CD4-positive, alpha-beta T cell treated with Interleukin-6 at 100 ng/mL for 8 hours (primary cell): ENCODE measurements at places on chromosomes 13 and 19.

GRCh38 chr13:28955264-28955966 lies 135.3 kb downstream of the MTUS2 start:
- no peak for DNase-seq

DNA sequence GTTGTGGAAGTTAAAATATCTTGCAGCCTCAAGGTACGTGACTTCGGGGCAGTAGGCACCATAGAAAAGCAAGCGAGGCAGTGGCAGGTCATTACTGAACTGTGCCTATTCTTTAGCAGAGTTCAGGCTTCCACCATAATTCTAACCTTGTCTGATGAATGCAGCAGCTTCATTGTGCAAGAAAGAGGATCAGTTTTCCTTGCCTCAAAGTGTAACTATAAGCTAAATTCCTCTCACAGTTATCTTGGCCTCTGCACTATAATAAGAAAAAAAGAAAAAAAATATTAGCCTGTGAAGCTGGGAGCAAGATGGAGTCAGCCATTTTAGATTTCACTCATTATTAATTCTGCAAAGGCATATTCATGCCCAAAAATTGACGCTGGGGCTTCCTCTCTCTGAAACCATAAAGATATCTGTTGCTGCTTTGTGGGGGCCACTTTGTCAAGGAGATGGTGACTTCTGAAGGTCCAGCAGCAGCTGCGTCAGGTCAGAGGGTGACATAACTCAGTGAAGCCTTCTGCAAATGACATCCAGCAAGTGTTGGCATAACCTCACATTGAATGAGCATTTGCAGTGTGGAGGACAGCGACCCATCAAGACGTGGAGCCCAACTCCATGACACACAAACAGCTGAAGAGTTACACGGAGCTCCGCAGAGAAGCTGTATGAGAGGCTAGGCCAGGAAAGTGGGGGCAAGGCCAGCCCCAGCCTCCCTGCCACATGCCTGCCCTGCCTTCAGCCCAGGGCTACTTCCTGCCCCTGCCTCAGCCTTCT lies 23.1 kb upstream of the SACS start:
- DNase-seq: no peak

DNA sequence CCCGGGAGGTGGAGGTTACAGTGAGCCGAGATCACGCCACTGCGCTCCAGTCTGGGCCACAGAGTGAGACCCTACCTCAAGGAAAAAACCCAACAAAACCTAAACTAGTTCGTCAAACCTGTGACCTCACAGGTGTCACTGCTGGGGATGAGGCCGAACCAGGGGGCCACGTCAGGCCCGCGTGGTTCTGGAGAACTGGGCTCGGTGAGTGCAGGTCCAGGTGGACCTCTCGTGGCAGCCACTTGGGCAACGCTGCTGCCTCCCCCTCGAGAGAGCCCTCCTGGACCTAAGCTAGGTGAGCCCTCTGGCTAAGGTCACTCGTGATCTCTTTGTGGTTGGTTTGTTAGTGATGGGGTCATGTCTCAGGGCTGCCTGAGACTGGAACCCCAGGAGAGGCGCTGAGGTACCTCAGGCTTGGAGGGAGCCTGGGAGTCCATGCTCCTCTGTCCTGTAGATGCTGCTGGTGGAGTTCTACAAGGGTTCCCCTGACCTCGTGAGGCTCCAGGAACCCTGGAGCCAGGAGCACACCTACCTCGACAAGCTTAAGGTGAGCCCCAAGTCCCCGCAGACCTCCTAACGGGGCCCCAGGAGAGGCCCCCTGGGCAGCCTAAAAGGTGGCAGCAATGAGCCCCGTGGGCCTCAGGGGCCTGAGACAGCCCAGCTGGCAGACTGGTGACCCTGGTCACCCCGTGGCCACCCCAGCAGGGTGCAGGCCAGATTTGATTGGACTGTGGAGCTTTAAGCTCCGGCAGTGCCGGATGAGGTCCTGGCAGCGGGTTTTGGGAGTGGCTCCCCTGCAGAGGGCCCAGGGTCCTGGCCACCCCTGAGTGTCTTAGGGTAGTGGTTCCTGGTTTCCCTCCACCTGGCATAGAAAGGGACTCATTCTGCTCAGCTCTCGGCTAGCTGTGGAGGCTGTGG lies 15.6 kb downstream of the MPND start:
- no peak for DNase-seq

DNA sequence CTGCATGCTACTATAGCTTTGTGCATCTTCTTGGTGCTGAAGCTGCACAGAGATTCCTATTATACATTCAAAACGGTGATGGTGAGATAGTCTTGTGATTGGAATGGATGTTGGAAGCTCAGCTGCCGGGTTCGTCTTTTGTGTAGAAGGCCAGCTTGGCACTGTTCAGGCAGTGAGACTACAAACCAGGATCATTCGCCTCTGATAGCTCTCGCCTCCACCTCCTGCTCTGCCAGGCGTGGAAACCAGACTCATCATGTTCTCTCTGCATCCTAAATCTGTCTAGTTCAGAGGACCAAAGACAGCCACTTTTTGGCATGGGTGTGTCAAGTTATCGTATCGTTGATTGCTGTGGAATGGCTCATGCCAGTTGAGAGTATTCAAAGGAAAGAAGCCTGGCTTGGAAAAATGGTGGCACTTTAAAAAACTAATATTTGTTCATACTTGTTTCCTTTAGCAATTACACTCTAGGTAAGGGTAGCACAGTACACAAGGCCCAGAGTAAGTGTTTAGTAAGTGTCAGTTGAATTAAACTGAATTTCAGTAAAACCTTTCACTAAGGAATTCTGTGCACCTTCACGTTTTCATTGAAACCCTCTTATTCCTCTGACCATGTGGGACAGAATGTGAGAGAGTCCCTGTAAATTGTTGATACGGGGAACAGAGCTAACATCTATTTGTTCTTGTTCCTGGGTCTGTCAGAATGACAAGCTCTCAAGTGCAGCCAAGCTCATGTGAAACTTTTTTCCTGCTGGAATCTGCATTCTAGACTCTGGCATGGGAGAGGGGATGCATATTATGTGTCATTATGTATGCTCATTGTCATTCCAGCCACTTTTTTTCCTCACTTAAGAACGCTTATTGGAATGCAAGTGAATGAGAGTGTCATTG lies 69.8 kb downstream of the DPY19L3 start:
- DNase-seq: no peak

DNA sequence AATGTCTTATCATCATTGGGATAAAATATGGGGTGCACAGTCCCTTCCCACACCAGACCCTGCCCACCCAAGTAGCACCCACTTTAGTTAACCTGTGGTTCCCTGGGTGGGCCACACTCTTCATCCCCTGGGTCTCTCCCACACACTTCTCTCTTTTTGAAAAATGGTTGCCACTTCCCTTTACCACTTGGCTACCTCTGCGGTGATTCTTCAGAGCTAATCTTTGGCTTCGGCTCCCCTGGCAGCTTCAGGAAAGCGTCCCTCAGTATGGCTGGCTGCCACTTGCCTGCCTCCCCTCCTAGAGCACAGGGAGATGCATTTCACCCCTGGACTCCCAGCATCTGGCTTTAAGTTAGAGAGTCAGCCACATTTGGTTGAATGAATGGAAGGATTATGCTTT lies 18.2 kb downstream of the CCNA1 start:
- no peak for DNase-seq

DNA sequence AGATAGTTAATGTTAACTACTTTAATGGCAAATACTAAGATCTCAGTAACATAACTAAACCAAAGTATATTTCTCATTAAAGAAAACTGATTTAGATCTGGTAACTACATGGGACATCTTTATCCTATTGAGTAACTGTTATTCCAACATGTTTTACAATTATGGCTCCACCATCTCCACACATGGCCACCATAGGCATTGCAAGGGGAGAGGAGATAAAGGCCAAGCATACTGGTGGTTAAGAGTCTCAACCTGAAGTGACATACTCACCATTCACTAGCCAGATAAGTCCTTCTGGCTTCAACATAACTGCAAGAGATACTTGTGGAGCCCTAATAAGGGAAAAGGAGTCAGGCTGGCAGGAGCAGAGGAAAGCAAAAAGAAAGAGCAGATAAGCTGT lies 1586.4 kb upstream of the SPRY2 start:
- no peak for DNase-seq

DNA sequence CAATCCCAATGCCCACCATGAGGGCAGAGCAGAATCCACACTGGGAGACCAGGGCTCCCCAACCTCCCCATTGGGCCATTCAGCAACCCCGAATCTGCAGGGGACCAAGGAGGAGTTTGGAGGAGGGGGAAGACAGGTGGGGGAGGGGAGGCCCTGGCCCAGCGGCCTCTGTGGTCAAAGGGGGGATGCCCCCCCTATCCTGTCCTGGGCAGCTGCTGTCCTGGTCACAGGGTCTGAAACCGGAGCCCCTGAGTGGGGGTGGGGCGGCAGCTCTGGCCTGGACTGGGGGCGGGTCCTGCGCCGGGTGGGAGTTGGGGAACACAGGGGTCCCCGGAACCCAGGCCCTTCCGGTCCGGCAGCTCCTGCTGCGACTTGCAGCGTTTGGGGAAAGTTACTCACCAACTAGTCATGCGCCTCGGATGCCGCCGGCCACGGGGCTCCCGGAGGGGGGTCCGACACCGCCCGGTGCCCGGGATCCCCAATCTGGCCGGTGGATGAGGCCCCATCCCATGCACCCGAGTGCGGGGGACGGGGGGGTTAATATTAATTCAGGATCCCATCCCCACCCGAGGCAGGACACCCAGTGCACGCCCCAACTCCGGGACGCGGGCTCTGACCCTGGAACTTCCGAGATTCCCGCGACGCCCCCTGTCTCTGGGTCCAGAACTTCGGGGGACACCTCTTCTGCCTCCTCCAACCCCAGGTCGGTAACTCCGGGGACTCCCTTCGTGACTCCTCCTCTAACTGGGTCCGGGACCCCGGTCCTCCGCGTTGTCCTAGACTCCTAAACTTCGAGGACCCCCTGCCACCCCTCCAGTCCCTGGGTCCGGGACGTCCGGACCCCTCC lies 872 bp downstream of the HOMER3 start:
- no peak for DNase-seq

GRCh38 chr13:58989556-58989955 lies 1174.2 kb downstream of the DIAPH3 start:
- DNase-seq: no peak

DNA sequence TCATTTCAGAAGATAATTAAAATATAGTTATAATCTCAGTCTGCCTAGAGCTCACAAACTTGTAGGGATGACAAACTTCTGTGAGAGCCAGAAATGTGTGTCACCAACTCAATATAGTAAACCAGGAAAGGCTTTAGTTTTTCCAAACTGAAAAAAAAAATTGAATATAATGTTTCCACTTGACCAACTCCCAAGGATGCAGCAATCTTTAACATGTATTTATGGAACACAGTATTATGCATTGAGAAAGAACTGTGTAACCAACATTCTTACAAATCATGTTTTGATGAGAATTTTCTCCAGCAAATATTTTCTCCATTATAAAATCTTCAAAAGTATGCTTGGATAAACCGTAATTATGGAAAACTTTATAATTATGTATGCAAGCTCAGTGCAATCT lies 50.1 kb upstream of the KLF12 start:
- DNase-seq: no peak

GRCh38 chr13:95019886-95020285 lies 281.4 kb downstream of the ABCC4 start:
- no peak for DNase-seq

DNA sequence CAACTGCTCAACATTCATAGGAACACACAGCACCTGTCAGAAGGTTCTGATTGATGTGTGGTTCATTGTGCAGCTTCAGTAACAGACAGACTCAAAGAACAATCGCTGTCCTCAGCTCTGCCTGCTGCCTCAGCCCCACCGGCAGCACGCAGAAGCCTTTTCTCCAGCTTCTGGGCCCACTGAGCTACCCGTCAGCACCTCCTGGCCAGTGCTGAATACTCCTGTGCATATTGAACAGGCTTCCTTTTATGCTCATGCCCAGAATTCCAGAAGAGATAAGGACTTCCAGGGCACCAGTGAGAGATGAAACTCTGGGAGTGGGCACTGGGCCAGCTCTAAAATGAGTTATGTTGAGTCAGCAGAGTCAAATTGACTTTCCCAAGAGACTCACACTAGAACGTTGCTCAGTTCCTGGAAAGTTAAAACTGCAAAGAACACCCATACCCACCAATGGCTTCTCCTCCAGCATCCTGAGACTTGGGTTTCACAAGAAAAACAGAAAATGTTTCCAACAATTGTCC lies 119.3 kb downstream of the COL4A1 start:
- no peak for DNase-seq

GRCh38 chr13:29511980-29512379 lies 83.5 kb downstream of the SLC7A1 start:
- DNase-seq: no peak

GRCh38 chr13:79867254-79867653 lies 386.3 kb downstream of the NDFIP2 start:
- no peak for DNase-seq

- no peak for DNase-seq
Measured at GRCh38 chr13:47671776-47672175, 329.3 kb downstream of the SUCLA2 start.

DNA sequence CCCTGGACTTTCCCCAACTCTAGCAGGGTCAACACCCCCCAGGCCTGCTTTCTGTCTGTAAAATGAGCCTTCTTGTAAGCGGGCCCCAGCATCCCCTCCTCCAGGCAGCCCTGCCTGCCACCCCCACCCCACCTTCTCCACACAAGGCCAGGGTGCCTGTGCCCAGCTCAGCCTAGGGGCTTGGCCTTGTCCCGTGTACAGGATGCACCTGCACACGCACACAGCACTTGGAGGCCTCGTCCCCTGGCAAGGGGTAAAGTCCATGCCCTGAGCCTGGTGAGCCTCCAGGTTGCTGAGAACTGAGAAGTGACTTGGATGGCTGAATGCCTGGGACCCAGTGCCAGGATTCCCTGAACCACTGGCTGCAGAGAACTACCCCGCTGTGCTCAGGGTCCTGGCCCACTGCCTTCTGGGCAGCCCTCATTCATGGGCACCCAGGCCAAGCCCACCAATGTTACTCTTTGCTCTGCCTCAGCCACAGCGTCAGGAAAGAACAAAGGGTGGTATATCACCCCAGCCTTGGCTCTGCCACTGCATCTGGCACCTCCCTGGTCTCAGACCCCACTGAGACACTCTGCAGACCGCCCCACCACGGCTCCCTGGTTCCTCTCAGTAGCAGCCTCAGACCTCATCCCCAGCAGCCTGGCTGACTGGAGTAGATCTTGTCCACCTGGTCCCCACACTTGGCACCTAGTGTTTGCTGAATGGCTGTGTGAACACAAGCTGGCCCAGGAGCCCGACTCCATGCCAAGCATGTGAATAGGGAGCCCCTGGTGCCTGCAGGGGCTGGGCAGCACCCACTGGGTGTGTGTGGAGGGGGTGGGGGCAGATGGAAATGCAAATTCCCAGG lies 1.8 kb upstream of the TM6SF2 start:
- DNase-seq: no peak
